DMS79 treated with DMSO at 0.1 percent for 48 hours (cell line): ENCODE measurements at places on chromosomes 1 and 21.

- DNase-seq: no peak
Measured at GRCh38 chr21:44356636-44357035, 3.2 kb downstream of the TRPM2 start.

GRCh38 chr1:53195246-53196016 lies 1.2 kb upstream of the CPT2 start:
- no peak for DNase-seq

DNA sequence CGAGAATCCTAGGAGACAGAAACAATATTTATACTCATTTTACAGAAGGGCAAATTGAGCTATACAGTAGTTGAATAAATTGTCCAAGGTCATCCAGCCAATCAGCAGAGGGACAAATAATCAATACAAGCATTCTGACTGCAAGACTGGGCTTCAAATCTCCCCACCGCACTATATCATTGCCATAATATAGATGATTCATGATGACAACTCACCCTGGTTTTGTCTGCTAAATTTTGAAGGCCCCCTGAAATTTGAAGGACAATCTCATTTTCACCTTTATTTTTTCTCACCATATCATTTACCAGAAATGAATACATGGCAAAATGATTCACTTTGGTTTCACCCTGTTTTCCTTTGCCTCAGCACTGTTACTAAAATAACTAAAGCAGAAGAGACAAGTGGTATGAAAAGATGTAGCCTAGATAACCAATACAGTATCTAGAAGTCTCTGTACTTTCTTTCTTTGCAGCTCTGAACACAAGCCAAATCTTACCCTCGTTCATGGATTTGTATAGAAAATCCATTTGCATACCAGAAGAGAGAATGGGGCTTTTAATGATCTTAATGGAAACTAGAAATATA lies 292.5 kb downstream of the TTLL7 start:
- no peak for DNase-seq

DNA sequence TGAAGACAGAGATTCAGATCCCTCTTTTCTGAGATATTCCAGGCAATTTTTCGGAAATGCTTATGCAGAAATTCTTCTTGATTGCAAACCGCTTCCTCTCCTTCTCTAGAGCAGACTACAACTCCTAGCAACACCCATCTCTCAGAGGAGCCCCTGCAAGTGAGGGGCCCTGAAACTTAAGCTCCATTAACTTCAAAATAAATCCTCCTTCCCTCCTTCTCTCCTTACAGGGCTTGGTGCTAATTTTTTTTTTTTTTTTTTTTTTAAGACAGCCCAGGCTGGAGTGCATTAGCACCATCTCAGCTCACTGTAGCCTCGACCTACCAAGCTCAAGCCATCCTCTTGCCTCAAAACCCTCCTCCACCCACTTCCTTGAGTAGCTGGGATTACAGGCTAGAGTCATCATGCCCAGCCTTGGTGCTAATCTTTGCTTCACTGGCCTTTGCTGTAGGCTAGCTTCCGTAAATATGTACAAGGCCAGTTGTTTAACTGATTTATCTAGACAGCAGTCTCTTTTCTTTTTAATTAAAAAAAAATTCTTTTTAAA lies 30.2 kb upstream of the SFPQ start:
- no peak for DNase-seq

DNA sequence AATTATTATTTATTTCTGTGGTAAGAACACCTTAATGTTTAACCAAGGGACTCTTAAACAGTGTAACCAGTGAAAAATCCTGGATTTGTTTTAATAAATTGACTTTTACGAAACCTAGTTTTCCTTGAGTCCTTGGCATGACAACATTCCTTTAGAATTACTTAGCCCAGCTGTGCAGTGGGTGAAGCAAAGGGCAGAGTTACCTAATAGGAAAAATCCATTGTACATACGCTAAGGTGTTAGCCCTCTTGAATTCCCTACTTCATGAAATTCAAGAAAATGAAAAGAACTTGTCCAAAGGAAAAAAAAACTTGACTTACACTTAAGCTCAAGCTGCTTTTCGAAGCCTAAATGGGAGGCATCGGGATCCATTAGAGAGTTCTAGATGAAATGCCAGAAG lies 852.0 kb upstream of the ADAMTS5 start:
- DNase-seq: no peak

GRCh38 chr1:1990222-1990621 lies 13.4 kb downstream of the CFAP74 start:
- DNase-seq: no peak

GRCh38 chr1:176559878-176560277 lies 96.9 kb downstream of the PAPPA2 start:
- DNase-seq: peak; percentile 1

DNA sequence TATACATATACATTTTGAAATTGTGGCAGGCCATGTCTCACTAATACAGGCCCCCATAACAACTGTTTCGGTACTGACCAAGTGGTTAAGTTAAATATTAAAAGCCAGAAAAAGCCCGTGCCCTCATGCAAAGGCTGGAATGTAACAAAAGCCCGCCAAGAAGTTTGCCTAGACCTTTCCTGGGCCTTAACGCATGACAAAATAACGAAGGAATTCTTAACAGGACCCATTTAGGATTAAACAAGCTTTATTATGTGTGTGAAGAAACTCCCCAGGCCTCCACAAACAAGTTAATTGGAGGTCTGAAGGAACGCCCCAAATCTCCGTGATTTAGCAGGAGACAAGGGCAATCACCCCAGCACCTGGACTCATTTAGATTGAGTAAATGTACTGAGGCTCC lies 42.4 kb downstream of the TNFSF4 start:
- DNase-seq: no peak

DNA sequence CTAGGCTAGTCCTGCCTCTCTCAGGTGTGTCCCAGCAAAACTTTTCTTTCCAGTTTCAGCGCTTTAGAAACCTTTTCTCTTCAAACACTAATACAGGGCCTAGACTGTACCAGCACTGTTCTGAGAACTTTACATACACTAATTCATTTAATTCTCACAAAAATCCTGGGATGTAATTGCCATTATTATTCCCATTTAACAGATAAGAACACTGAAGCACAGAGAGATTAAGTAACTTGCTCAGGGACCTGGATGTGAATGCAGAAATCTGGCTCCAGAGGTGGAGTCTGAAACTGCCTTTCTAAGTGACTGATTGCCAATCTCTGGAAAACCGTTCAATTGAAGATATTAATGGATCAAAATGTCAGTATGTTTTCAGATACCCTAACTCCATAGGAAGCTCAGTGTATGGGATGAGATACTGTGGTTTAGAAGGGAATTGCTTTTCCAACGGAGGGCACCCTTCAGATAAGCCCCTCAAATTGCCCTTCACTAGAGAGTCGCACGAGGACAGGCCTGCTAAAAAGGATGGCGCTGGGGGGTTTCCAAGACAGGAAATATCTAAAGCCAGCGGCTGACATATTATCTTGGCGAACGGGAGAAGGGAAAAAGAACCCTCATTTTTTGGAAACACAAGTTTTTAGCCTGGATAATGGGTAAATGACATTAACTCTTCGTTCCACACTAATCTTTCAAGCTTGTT lies 698 bp upstream of the UCK2 start:
- DNase-seq: no peak

- no peak for DNase-seq
Measured at GRCh38 chr1:151267760-151268159, 13.2 kb downstream of the PSMD4 start.

DNA sequence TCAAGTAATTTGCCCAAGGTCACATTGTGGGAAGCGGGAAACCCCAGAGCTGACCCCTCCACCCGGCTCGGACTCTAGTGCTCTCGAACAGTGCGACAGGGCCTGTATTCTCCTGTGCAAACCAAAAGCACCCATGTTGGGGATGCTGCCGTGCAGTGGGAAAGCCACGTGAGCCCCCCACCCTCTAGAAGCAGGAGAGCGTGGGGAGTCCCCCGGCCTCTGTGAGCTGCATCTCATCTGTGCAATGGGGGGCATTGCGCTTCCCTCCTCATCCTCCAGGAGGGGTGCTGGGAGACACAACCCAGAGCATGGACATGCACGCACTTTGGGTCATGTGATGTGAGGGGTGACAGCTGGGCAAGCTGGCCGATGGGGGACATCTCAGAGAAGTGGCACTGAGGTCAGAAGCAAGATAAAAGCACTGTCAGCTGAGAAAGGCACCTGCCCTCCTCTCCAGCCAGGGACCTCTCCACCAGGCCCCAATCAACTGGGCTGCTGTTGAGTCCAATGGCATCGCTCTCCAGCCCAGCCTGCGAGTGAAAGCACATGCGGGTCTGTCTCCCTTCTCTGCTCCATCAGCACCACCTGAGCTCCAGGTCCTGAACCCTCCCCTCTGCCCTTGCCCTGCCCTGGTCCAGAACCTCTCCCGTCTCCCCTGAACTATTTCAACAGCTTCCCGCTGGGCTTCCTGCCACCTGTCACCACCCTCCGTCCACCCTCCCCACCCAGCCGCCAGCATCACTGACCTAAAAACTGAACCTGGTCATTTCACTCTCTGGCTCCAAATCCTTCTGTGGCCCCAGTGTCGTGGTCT lies 76.4 kb upstream of the IFFO2 start:
- no peak for DNase-seq

DNA sequence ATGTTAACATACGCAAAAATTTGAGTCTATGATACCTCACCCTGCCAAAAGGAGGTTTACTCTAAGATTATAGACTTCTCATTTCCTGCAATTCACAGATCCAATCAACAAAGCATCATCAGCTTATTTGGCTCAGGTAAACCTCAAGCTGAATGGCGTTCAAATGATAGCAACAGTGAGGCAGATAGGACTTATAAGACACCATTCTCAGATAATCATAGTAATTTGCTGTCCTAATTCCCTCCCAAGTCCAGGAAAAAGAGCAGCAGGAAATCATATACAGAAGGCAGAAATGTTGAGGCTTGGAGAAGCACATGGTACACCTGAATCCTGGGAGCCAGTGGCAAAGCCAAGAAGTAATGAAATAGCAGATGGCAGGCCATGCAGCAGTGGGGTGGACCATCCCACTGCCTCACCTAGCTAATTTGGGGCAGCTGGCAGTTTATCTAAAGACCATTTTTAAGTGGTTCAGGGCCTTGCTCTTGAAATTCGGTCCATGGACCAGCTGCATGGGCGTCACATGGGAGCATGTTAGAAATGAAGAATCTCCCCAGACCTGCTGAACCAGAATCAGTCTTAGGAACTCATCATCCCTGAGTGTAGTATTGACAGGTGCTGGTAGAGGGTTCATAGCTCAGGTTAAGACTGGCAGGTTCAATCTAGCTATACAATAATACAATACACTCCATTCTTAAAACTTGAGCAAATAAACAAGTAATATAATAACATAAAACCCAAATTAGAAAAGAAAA lies 57.7 kb downstream of the ASTN1 start:
- DNase-seq: no peak

- peak; percentile 93 for DNase-seq
Measured at GRCh38 chr1:221394011-221394544, 347.8 kb downstream of the DUSP10 start.

- no peak for DNase-seq
Measured at GRCh38 chr1:182965096-182965495, 12.1 kb upstream of the SHCBP1L start.

DNA sequence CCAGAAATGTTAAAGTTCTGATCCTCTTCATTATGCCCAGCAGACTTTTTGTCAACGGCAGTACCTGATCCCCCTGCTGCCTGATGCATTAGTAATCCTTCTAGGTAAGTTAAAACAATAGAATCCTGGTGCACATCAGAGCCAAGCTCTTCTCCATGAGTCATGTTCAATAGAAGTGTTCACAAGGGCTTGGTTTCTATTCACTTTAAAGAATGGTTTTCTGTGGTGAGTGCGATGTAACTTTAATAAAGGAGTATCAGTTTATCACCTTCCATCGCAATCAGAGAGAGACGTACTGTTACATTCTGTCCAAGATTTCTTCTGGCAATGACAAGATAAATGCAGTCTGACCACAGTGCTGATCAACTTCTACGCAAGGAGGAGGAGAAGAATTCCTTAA lies 96.8 kb downstream of the NRIP1 start:
- DNase-seq: no peak

GRCh38 chr1:237013608-237014007 lies 9.4 kb upstream of the MT1HL1 start:
- DNase-seq: no peak

DNA sequence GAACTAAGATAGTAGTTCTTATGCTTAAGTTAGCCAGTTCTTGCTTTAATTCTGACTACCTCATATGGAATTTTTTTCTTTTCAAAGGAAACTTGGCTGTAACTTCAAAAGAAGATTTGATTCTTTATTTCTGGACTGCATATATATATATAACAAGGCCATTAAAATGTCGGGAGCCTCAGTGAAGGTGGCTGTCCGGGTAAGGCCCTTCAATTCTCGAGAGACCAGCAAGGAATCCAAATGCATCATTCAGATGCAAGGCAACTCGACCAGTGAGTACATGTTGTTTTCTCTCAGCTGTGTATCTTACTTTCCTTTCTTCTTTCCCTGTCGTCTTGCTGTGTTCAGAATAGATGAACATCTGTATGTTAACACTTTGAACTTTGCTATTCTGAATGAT lies 21.8 kb downstream of the KIF1B start:
- DNase-seq: no peak

GRCh38 chr1:194267021-194267420 lies 1080.6 kb upstream of the B3GALT2 start:
- no peak for DNase-seq

DNA sequence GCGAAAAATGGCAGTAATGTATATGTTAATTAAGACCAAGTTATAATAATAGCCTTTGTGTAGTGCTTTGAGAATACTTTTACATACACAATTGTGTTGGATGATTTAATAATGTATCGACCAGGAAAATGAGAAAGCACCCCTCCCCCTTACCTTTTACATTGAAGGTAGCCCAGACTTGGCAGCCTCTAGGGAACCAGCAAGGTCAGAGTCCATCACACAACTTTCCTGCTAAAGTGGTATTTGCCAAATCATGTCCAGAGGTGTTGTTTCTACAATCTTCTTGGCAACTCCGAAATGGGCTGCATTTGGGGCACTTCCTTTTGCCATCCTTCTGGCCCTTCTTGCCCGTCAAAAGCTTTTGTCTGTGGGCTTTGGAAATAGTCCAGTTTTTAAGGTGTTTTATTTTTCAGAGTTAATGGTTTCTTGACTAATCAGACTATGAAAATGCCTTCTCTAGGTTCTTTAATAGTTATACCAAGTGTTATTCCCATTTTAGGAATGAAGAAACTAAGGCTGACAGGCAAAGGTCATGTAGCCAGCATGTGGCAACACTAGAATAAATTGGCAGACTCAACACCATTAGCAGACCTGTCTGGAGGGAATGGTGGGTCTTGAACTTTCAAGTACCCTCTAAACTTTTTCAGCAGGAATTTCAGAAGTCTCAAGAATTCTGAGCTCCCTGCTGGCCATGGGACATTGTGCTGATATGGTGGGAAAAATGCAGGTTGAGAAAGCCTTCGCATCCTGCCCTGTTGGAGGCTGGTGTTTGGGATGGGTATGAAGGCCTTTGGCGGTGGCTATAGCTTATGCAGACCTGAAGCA lies 6.8 kb downstream of the ATP1A1 start:
- no peak for DNase-seq

- no peak for DNase-seq
Measured at GRCh38 chr1:160095382-160096105, 2.9 kb downstream of the IGSF8 start.
